NCI-H446 (cell line): ENCODE measurements at places on chromosomes 13 and 19.

DNA sequence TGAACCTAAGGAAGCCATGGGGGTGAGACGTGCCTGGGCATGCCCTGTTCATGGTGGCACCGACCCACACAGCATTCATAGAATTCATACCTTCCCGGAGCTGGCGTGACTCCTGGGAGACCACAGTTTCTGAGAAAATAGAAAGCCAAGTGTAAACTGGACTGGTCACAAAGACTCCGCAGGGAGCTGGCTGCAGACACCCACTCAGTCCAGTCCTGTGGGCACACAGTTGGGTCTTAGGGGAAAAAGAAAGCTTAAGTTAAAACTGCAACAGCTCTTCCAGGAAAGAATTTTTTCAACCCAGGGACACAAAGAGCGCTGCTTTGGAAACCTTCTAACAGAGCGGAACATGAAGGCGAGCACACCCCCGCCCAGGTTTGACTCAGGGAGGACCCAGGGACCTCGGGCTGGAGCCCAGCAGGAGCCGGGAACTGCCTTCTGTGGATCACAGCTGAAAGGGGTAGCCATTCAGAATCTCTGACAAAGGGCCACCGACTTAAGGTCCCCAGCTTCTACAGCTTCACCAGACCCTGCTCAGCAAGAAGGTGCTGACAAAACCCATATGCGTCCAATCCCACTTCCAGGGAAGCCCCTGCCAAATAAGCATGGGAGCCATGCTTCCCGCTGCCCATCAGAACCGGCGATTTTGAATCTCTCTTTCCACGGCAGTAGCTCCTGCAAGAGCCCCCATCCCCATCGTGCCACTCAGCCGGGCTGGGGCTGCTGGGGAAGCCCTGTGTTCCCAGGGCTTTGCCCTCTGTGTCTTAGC lies 183.7 kb downstream of the COL4A1 start:
- no peak for DNase-seq

GRCh38 chr13:32746474-32746873 lies 160.2 kb downstream of the PDS5B start:
- DNase-seq = no peak

GRCh38 chr19:47854459-47854858 lies 4.6 kb upstream of the TPRX2 start:
- no peak for DNase-seq

- no peak for DNase-seq
These were observed 682.7 kb upstream of the ARGLU1 start for GRCh38 chr13:107250628-107251027.

GRCh38 chr19:55549500-55550320 lies 4.4 kb upstream of the SBK3 start:
- no peak for DNase-seq

- DNase-seq = no peak
These were observed at the start of gene ZNF560 for GRCh38 chr19:9498183-9498902. Gene ZNF560 (minus strand): TSS chr19:9498616. CDS start chr19:9475313, 23,303 bp downstream.

GRCh38 chr13:40232311-40233040 lies 434.0 kb downstream of the FOXO1 start:
- DNase-seq = no peak

DNA sequence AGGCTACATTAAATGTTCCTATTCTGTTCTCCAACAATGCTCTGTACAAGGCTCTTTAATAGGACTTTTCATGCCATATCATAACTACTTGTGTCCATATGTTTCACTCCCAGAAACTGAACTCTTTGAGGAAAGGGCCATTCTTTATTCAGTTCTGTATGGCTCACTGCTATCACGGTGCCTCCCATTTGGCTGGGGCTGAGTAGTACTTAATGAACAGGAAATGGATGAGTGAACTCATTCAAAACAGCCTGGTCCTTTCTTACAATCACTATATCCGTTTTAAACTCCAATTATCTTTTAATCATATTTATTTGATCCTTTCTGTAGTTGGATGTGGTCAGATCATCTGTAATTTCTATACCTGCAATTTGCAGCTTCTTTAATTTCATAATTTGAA lies 410.6 kb downstream of the TBC1D4 start:
- peak; percentile 17 for DNase-seq

DNA sequence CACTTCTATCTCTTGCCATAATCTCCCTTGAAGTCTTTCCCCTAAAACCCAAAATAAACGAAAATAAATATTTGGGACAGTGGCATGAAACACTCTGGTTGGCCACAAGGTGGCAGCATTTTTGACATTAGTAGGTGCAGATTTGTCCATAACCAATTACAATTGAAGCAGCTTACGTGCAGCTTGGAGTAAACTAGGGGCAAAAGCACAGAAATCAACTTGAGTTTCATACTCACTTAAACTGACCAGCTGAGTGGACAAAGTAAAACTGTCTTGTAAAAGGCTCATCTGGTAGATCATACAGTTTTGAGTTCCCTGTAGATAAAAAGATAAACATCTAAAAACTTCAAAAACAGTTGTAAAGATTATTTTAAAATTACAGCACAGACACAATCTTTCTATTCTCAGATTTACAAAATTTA lies 18.8 kb downstream of the PDCD5 start:
- peak; percentile 18 for DNase-seq

DNA sequence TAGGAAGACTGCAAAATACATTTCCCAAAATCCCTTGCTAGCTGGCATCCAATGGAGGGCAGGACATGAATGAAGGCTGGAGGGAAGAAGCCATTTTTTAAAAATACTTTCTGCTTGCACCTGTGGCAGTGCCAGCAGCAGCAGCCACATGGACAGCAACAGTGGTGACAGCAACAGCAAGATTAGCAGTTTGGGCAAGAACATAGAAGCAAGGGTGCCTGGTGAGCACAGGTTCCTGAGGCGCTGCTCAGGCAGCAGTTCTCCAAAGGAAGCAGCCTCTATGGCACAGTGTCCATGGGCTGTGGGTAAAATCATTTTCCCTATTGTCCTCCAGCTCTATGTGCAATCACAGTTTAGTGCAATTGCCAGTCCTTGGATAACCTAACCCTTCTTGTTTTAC lies 1.3 kb upstream of the FAM216B start:
- DNase-seq = no peak

DNA sequence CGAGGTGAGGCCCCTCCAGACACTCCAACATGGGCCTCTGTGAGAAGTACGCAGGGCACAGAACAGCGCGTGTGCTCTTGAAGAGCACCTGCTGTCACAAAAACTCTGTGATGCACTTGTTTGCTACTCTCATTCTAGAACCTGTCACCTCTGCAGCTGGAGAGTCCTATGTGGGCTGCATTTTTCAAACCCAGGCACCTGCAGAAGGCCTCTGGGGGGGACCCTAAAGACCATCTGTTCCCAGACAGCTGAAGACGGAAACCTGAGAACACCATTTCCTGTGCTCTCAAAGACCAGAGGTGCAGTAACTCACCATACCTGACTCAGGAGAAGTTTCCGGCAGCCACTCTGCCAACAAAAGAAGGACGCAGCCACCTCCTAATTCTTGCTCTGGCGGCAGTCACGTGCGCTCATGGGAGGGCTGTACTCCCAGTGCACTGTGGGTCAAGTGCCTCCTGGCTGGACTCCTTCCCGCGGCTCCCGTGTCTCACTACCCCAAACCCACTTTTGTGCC lies 28.1 kb downstream of the RANBP3 start:
- DNase-seq = no peak

GRCh38 chr13:46321494-46322225 lies 65.4 kb downstream of the RUBCNL start:
- DNase-seq = no peak

- peak; percentile 78 for DNase-seq
These were observed 57.3 kb downstream of the CEBPG start for GRCh38 chr19:33430674-33431277.

GRCh38 chr13:24203811-24204210 lies 43.3 kb downstream of the SPATA13 start:
- DNase-seq = no peak

- DNase-seq = no peak
These were observed 1483.6 kb downstream of the UQCRFS1 start for GRCh38 chr19:27729332-27729731.

- DNase-seq = no peak
These were observed 46.3 kb downstream of the ZNF724 start for GRCh38 chr19:23203841-23204344.

- DNase-seq = no peak
These were observed 165.0 kb downstream of the TM9SF2 start for GRCh38 chr13:99666146-99666805.
